ENCODE measurements at places on chromosomes 4 and X.

GRCh38 chr4:183304067-183304466 lies 16.0 kb downstream of the CLDN22 start:
- no peak for DNase-seq

- DNase-seq, result no peak
Measured at GRCh38 chrX:23727206-23727605, 15.9 kb downstream of the ACOT9 start.

- no peak for DNase-seq
Measured at GRCh38 chr4:47786958-47787370, 50.9 kb downstream of the CORIN start.

GRCh38 chr4:635851-636627 lies 10.7 kb downstream of the PDE6B start:
- DNase-seq, result no peak

- no peak for DNase-seq
Measured at GRCh38 chr4:166941629-166942028, 292.7 kb downstream of the SPOCK3 start.

- DNase-seq, result no peak
Measured at GRCh38 chr4:3879681-3880614, 113.8 kb downstream of the ADRA2C start.

GRCh38 chrX:15873566-15873965 lies 19.0 kb upstream of the AP1S2 start:
- no peak for DNase-seq

GRCh38 chr4:119008761-119009160 lies 120.1 kb downstream of the SYNPO2 start:
- DNase-seq, result no peak

DNA sequence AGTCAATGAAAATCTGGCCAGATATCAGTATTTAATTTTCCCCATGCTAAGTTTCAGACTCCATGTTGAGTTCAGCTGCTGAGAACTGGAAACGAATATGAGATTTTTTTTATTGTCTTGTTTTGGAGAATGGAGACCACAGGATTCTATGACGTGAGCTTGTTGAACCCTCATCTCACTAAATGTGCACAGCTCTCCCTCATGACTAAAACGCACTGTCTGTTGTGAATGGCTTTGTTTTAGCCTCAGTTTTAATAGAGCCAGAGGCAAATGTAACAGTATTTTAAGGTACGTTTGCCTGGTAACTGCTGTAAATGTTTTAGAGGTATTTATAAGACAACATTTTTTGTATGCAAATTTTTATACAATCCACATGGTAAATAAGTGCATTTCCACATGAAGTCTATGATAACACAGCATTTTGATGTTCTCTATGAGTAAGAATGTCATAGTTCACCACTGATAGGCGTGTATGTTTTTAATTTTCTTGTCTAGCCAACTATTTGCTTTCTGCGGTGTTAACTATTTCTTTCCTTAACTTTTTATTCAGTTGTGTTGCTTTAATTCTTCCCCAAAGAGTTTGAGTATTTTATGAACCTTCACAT lies 1159.3 kb upstream of the TENM3 start:
- DNase-seq, result no peak

DNA sequence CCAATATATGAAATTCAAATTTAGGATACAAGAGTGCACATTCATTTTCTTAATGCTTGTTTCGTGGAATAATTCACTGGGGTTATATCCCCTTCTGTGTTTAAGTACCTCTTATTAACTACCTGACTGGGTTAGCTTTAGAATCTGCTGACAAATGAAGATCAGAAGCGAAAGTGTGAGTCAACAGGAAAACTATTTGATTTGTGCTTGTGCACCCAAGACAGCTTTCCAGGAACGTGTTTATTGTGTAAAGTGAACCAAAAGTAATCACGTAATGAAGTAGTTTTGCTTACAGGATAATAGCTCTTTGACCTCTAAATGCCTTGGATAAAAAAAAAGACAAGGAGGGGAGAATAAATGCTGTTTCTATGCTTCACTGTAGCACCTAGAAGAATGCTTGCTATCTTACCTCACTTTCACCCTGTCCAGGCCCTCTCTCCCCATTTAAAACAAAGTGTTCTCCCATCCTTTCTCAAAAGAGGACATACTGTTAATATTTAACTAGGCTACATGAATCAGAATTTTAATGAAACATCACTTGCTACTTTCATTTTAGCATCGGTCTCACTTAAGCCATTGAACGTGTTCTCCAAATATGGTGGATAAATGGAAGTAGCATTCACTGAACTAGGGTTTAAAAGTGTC lies 141.9 kb downstream of the THOC2 start:
- peak; percentile 1 for DNase-seq

GRCh38 chr4:82038936-82039335 lies 334.9 kb downstream of the HNRNPD start:
- DNase-seq, result no peak

DNA sequence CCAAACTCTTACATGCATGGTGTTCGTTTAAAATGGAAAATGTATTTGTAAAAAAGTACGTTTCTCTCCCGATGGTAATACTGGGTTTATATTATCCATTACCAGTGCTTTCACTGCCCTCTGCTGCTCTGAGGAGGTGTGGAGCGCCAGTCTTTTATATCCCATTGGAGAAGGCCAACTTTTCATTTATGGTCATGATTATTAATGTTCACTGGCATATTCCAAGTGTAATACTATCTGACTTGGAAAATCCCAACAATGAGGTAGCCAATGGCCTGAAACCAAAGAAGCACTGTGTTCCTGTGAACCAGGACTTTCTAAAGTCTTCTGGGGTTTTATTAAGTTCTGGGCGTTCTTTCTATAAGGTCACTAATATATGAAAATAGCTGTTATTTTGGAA lies 80.7 kb downstream of the SYNPO2 start:
- DNase-seq, result no peak
